Left renal pelvis (tissue), 4 donors: ENCODE measurements at places on chromosomes 5 and 9.

GRCh38 chr5:53418409-53418808 lies 62.0 kb upstream of the FST start:
- no peak for DNase-seq

GRCh38 chr9:33041432-33042188 lies 16.5 kb downstream of the DNAJA1 start:
- no peak for DNase-seq

GRCh38 chr9:30574355-30575151 lies 1809.9 kb upstream of the ACO1 start:
- DNase-seq = no peak

DNA sequence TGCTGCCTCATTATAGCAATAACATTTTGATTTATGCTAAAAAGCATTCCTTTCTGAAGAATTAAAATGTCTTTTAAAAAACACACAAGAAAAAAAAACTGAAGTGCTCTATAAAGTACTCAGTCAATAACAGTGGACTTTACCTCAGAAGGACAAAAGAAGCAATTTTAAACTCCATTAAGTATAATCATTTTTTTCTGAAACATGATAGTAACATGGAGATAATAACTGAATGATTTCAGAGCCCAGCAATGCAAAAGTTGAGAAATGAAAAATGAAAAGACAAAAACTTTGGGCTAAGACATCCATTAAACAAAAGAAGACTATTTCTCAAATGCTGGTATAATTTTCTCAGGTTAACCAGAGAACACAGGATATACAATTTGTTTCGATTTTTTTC lies 78.7 kb downstream of the RFX3 start:
- no peak for DNase-seq

DNA sequence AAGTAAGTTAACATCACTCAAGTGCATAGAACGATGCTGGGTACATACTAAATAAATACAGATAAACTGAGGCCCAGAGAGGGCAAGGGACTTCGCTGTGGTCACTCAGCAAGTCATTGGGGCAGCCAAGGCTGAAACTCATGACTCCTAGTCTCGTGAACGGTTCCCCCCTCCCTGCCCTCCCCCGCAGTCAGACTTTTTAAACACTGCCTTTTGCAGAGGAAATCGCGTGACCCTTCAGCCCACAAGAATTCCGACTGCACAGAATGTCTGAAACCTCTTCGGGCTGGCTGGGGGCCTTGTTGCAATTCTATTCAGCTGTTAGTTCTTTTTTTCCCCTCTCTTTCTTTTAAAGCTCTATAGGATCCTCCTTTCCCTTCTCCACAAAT lies 28.1 kb downstream of the NEK6 start:
- DNase-seq = peak; percentile 65

DNA sequence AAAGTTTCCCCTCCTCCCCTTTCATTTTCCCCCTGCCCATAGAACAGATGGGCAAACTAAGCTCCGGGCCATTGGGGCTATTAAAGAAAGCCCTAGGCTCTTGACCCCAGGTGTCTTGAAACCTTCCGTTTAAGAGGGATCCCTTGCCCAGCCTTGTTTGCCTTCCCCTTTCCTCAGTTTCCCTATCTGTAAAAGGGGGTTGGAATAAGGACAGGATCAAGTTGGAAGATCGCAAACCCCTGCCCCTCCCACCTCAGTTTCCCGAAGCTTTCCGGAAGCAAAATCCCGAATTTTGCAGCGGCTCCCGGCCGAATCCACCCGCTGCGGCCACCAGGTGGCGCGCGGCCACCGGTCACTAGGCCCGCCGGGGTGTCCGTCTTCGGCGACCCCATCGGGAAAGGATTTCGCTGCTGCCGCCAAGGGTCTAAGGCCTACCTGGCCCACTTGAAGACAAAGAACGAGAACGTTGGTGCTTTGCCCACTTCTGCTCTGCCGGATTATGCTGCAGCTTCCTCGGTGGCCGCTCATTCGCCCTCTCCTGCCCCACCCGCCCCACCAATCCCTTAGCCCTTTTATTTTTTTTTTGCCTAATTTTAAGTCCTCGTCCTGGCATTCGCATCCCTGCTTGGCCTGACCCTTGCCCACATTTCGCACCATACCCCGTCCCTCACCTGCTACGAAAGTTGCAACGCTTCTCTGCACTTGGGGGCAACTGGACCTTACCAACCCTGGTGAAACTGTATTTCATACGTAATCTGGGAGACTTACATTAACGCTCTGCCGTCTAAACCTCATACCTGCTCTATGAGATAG lies 962 bp upstream of the NR6A1 start:
- no peak for DNase-seq

GRCh38 chr9:124611106-124611505 lies 103.9 kb upstream of the NR5A1 start:
- no peak for DNase-seq

- DNase-seq = no peak
These were observed 436.9 kb downstream of the MED10 start for GRCh38 chr5:5941486-5941885.

- DNase-seq = no peak
These were observed 162.7 kb downstream of the ZNF608 start for GRCh38 chr5:124583469-124584350.

GRCh38 chr5:146675636-146676035 lies 159.6 kb upstream of the GPR151 start:
- DNase-seq = peak; percentile 12

- no peak for DNase-seq
These were observed 231.2 kb downstream of the CHSY3 start for GRCh38 chr5:130135506-130135905.

DNA sequence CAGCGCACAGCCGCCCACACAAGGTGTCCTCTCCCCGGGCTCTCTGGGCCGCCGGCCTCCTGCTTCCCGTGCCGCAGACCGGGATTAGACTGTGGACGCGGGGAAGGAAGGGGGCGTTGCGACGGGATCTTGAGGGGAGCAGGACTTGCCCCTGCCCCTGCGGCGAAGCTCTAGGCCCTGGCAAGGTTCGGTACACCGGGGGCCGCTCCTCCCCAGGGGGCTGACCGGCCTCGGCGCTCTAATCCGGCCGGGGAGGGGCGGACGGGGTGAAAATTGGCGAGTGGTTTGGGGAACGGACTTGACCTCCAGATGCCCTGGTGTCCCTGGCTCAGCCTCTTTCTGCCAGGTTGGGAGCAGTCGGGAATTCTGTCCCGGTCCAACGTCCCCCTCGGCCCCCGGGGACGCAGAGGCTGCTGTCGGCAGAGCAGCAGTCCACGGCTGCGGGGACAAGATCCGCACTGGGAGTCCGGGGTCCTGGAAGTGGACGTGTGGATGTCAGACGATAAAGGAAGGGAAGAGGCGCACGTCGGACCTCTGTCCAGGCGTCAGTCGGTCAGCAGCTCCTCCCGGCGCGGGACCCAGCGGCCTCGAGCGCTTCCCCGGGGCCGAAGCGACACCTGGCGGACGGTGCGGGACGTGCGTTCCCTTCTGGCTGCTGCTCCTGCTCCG lies 1.9 kb upstream of the CNTFR start:
- DNase-seq = no peak

- no peak for DNase-seq
These were observed 474.9 kb upstream of the CDH10 start for GRCh38 chr5:25119650-25120049.
